ENCODE measurements at places on chromosomes 12 and 14.

GRCh38 chr12:108905725-108906124 lies 25.8 kb downstream of the DAO start:
- DNase-seq, result no peak

DNA sequence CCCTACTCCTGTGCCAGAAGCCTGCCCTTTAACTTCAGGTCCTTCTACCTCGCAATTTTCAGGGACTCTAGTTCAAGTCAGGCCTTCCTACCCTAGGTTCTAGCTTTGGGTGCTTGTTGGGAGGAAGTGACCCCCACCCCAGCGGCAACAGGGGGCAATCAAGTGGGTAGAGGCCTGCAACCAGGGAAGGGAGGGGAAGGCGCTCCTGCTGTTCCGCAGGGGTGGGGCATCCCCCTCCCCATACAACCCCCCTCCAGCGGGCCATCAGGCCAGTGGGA lies 204 bp upstream of the PRPH start:
- no peak for DNase-seq

DNA sequence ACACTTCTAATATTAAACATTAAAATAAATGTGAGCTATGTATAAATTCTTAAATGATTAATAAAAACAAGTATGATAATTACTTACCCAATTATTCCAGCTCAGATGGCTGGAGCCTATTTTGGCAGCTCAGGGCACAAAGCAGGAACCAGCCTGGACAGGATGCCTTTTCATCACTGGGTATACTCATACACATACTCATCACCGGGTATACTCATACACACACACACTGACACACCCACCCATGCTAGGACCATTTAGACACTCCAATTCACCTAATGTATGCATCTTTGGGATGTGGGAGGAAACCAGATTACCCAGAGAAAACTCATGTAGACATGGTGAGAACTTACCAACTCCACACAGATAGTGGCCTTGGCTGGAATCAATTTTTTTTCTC lies 57.9 kb upstream of the CNOT2 start:
- peak; percentile 8 for DNase-seq

GRCh38 chr14:94827711-94828447 lies 58.0 kb upstream of the GSC start:
- no peak for DNase-seq

- DNase-seq, result no peak
Measured at GRCh38 chr12:119288576-119288975, 46.0 kb upstream of the CCDC60 start.

- no peak for DNase-seq
Measured at GRCh38 chr12:64400041-64400440, 4.2 kb upstream of the XPOT start.

DNA sequence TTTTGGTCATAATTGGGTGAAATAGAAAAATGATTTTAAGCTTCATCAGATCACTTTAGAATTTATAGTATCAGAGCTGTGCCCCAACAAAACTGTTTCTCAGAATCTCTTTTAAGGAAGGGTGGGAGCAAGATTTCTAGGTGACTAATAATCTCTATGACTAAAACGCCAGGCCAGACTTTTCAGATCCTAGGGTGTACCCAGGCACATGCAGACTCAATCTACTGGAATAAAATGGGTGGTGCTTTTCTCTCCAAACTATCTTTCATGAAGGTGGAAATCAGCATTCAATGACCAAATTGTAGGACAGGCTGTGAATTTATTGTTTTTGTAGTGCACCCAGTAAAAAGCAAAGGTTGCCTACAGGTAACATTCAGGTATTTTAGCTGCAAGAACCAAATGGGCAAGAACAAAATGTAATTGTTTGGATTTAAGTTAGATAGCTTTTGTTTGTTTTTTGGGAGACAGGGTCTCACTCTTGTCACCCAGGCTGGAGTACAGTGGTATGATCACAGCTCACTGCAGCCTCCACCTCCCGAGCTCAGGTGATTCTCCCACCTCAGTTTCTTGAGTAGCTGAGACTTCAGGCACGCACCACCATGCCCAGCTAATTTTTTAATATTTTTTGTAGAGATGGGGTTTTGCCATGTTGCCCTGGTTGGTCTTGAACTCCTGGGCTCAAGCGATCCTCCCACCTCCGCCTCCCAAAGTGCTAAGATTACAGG lies 49.5 kb downstream of the PPP2R5C start:
- peak; percentile 51 for DNase-seq

- no peak for DNase-seq
Measured at GRCh38 chr12:124586756-124587155, 19.3 kb upstream of the NCOR2 start.

- no peak for DNase-seq
Measured at GRCh38 chr14:98321841-98322240, 950.2 kb downstream of the BCL11B start.

GRCh38 chr12:83954956-83955601 lies 957.5 kb downstream of the SLC6A15 start:
- no peak for DNase-seq

DNA sequence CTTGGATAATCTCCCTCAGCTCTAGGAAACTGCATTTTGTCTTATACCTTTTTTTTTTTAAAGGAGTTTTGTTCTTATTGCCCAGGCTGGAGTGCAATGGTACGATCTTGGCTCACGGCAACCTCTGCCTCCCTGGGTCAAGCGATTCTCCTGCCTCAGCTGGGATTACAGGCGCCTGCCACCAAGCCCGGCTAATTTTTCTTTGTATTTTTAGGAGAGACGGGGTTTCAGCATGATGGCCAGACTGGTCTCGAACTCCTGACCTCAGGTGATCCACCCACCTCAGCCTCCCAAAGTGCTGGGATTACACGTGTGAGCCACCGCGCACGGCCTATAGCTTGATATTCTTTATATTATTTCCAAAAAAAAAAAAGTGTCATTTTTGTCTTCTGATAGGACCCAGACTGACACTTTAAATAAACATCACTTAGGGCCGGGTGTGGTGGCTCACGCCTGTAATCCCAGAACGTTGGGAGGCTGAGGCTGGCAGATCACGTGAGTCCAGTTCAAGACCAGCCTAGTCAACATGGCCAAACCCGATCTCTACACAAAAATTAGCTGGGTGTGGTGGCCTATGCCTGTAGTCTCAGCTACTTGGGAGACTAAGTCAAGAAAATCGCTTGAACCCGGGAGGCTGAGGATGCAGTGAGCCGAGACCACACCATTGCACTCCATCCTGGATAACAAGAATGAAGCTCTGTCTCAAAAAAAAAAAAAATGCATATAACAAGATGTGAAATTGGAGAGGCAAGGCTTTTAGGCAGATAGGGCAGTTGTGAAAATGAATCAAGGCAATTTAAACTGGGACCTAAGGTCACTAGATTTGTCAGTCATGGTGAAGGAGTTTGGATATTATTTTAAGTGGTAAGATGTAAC lies 18.4 kb downstream of the SLC2A3 start:
- no peak for DNase-seq

GRCh38 chr14:91264151-91265150 lies 19.9 kb upstream of the GPR68 start:
- DNase-seq, result no peak

- DNase-seq, result peak; percentile 67
Measured at GRCh38 chr14:20427231-20428009, 8.5 kb downstream of the KLHL33 start.

- no peak for DNase-seq
Measured at GRCh38 chr14:89098254-89098653, 273.8 kb downstream of the TTC8 start.

GRCh38 chr14:90656973-90657372 lies 159.3 kb downstream of the TTC7B start:
- DNase-seq, result no peak

DNA sequence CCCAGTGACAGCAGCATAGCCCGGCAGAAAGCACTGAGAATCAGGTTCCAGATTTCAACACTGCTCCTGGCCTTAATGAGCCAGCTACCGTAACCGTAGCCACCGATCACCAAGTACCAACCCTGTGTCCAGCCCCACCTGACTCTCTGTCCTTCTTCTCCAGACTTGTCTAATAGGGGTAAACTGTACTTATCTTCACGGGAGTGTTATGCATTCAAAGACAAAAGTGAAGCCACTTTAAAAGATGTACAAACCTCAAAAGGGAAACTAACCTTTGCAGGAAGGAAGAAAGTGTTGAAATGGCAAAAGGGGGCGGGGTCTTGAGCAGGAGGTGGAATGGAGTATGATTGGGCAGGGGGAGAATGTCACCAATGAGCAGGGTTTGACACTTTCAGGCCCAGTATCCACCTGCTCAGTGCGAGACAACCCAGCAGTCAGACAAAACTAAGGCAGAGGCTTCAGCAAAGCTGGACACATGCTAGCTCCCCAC lies 226.1 kb downstream of the CHST11 start:
- DNase-seq, result no peak

DNA sequence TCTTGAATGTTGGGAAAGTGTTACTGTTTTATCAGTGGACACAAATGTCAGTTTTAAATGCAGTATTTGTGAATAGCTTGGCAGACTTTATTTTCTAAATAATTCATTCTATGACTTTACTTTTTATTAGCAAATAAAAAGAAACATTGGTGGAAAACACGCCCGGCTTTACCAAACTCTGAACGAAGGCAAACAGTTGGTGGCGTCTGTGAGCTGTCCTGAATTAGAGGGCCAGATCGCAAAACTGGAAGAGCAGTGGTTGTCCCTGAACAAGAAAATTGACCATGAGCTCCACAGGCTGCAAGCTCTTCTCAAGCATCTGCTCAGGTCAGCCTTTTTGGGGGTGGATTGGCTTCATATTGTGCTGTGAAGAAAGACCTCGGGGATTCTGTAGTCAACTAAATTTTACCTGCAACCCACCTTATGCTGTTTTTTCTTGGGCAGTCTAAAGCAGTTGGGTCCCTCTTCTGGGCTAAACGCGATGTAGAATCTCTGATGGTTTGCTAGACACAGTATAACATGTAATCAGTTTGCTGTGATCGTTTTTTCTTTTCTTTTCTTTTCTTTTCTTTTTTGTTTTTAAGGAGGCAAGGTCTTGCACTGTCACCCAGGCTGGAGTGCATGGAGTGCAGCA lies 156.4 kb downstream of the ESR2 start:
- DNase-seq, result no peak

- no peak for DNase-seq
Measured at GRCh38 chr12:56103066-56103711, 1.2 kb upstream of the PA2G4 start.

DNA sequence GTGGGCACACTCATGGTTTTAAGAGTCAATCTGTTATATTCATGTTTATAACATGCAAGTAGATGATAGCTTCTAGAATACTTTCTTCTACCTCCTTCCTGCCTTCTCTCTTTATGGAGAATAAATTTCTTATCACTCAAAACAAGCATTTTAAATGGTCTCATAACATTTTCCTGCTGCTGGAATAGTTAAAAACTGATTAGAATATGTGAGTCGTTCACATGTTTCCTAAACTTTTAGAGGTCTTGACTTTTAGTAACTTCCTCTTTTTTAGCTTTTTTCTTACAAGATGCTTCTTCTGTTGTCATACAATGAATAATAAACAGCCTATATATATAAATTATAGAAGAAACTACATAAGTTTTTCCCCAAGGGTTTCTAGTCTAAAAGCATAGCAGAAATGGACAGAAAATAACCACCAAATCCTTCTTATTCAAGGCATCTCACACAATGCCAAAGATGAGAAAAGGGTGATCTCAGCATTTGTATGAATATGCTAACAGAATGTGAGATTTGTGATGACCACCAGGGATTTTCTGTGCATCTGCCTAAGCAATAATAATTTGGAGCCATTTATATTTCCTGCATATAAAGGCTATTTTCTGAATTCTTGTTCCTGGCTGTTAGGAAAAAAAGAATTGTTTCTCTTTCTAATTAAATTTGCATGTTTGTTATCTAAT lies 127.8 kb downstream of the DAAM1 start:
- no peak for DNase-seq

DNA sequence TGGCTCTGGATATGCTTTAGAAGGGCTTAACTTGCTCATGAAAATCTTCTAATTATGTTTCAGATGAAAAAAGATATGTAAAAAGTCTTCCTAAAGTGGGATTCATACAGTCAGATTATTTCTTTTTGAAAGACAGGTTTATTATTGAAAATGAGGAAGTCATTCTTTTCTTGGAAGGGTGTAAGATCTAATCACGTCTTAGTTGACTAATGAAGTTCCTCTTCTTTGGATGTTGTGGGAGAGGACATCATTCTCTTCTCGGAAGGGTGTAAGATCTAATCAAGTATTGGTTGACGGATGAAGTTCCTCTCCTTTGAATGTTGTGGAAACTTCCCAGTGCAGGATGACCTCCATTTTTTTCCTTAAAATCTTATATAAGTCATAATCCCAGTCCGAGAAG lies 74.9 kb downstream of the ALG10 start:
- no peak for DNase-seq

DNA sequence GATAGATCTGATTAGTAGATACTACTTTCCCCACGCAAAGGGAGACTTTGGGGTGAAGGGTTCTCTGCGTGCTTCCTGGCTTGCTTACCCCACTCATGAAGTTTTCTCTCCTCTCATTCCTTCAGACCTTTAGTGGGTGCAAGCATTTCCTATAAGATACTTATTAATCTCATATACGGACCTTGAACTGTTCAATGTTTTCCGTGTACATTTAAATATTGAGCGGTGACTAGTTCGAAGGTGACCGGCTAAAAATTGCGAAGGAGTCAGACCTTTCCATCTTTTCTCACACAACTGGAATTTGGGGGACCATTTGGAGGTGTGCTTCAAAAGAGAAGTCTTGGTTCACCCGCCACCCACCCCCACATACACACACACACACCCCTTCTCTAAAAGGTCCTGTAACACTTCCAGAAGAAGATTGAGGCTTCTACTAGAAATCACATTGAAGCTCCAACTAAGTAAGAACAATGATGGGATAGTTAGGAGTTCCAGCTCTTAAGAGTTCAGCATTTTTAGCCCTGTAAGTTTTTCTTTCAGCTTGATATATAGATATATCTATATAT lies 6.1 kb upstream of the FOXG1 start:
- DNase-seq, result no peak

GRCh38 chr12:81468206-81468605 lies 290.9 kb downstream of the PPFIA2 start:
- no peak for DNase-seq

DNA sequence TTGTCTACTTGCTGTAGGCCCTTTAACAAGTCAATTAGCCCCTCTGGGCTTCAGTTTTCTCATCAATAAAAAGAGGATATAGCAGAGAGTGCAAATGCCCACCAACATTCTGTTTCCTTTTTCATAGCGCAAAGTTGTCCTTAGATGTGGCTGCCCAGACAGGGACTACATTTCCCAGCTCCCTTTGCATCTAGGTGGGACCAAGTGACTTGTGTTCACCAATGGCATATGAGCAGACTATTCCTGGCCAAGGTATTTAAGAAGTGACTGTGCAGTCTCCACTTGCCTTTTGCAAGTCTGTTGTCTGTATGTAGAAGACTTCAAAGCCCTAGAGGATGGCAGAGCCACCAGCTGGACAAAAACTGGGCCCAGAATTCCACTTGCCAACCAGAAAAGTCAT lies 59.7 kb downstream of the DAO start:
- peak; percentile 27 for DNase-seq

GRCh38 chr14:86457481-86458135 lies 927.7 kb downstream of the FLRT2 start:
- DNase-seq, result no peak

GRCh38 chr14:70696026-70696425 lies 54.3 kb downstream of the TTC9 start:
- DNase-seq, result no peak

Measured in RWPE1 (cell line).